ENCODE measurements at places on chromosomes 6 and 20.

DNA sequence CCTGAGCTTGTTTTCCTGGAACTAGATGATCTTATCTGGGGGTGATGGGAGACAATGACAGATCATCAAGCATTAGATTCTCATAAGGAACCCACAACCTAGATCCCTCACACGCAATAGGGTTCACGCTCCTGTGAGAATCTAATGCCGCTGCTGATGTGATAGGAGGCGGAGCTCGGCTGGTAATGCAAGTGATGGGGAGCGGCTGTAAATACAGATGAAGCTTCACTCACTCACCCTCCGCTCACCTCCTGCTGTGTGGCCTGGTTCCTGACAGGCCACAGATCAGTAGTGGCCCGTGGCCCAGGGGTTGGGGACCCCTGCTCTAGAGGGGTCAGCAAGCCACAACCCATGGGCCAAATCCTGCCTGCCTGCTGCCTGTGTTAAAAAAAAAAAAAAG lies 435.9 kb downstream of the CD83 start:
- DNase-seq, result no peak

DNA sequence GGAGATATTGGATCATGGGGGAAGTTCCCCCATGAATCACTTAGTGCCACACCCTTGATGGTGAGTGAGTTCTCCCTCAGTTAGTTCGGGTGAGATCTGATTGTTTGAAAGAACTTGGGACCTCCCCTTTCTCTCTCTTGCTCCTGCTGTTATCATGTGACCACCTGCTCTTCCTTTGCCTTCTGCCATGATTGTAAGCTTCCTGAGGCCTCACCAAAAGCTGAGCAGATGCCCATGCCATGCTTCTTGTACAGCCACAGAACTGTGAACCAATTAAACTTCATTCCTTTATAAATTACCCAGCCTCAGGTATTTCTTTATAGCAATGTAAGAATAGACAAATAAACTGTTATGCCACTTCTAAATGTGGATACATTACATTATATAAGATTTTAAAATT lies 686.7 kb upstream of the MARCKS start:
- no peak for DNase-seq

DNA sequence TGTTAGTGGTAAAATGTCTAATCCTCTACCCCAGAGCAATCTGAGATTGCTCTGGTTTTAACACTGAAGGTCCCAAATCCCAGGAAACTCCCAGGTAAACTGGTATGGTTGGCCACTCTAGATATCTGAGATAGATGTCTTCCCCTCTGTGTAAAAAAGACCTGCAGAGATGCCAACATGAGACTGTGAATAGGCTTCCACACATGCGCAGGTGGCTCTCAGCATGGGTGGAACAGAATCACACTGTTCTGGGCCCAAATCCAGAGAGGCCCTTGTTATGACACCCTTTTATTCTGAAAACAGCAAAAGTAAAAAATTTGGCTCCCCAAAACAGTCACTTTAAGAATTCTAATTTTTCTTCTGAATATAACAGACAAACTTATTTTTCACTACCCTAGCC lies 88.7 kb upstream of the BMP5 start:
- DNase-seq, result no peak

- DNase-seq, result peak; percentile 43
Observed at GRCh38 chr6:26216359-26216885, 129.2 kb downstream of the HFE start.

DNA sequence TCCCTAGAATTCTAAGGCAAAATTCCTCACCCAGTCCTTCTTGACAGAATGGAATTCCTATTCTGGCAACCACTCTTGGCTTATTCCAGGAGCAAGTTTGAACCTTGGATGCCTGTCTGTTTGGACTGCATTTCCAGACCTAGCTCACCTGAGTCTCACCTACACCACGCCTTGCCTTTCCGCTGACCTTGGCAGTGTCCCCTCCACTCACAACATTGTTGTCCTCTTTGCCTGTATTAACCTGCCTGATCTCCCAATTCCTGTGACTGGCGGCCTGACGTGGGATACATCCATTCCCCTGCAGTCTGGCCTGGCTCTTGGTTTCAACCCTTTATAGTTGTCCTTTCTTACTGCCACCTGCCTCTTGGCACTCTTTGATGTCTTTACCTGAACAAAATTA lies 281.4 kb upstream of the SOX4 start:
- DNase-seq, result no peak

DNA sequence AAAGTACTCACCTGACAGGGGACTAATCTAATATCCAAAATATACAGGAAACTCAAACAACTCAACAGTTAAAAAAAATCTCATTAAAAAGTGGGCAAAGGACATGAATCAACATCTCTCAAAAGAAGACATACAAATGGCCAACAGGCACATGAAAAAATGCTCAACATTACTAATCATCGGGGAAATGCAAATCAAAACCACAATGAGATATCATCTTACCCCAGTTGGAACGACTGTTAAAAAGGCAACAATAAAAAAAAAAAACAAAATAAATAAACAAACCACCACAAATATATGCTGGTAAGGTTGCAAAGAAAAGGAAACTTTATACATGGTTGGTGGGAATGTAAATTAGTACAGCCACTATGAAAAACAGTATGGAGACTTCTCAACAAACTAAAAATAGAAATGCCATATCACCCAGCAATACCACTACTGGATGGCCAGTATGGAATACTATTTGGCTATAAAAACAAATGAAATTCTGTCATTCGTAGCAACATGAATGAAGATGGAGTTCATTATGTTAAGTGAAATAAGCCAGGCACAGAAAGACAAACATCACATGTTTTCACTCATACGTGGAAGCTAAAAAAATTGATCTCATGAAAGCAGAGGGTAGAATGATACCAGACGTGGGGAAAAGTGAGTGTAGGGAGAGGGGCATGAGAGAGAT lies 6.6 kb downstream of the SIRPB2 start:
- no peak for DNase-seq

DNA sequence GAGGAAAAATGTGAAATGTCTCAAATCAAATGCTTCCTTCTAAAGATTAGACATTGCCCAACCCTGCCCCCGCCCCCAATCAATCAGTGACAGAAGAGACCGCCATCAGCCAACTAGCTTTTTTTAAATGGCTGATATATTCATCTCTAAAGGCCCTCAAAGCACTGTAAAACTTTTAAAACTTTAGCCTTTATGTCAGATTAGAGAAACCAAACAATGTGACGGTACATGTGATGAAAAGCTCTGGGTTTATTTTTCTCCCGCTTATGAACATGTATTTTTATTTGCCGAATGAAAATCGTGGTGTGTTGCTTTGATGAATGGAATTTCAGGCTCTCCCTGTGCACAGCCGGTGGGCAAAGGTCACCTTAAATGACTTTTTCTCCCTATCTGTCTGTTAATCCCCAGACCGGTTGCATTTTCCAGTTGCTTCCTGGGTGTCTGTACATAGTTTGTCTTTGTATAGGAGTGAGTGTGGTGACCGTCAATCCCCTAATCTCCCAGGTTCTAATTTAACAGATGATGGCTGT lies 38.5 kb downstream of the TBC1D7 start:
- no peak for DNase-seq

- no peak for DNase-seq
Observed at GRCh38 chr6:164928728-164929407, 380.5 kb downstream of the C6orf118 start.

GRCh38 chr6:165755583-165755982 lies 92.5 kb upstream of the PDE10A start:
- DNase-seq, result no peak

- no peak for DNase-seq
Observed at GRCh38 chr6:77025736-77026223, 437.5 kb downstream of the HTR1B start.

Measured in stimulated activated CD4-positive, alpha-beta T cell treated with anti-CD3 and anti-CD28 coated beads, TNF-alpha, amount 100 ng/mL, for 4 hours (primary cell).